ENCODE measurements at places on chromosomes 2 and 18. TPM values are rescaled to one million over a fixed set of nuclear protein-coding genes. Genes with fewer than 3 reads are reported as not detected.
A peak's percentile ranks its signal among the peaks of the same experiment; 100 is the strongest.

Gene ESPNL
- total RNA-seq = 0.17 TPM

Gene ELMOD3
- 7.4 TPM for total RNA-seq

Gene KCNK3
- not detected for total RNA-seq

DNA sequence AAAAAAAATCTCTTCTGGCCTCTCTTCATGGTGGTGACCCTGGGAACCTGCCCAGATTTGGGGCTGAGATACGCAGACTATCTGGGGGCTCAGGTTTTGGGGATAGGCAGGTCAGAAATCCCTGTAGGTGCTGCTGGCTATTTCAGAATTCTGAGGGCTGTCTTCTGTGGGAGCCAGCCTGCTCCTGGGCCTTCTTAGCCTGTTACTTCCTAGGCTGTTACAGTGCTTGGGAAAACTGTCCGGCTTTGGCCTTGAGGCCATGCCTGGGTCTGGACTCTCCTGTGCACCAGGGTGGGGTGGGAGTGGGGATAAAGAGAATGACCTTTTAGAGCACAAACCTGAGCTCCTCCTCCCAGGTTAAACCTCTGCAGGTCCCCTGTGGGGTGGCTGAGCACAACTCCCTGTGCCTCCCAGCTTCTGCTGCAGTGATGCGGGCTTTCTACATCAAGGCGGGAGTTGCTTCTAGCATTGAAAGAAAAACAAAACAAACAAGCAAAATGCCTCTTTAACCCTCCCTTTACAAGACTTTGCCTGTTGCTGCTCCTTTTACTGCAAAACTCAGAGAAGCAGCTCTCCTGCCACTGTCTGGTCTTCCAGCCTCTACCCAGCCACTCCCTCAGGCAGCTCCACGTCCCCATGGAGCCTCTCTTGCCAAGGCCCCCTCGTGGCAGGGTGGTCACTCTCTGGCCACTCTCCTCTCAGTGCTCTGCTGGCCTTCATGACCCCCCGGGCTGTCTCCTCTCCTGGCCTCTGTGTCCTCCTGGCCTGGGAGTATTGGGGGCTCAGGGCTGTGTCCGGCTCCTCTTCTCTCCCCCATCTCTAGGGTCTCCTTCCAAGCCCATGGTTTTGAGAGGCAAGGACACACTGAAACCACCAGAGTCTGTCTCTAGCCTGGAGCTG is 293.0 kb upstream of the HS6ST1 start:
- H3K36me3 ChIP-seq = no peaks in the 10 kb centered on the region
- H3K4me3 ChIP-seq = no peak overlapping the region
- DNase-seq = no peak
- H3K4me1 ChIP-seq = no peaks in the 10 kb centered on the region
- H3K27ac ChIP-seq = no peak overlapping the region

DNA sequence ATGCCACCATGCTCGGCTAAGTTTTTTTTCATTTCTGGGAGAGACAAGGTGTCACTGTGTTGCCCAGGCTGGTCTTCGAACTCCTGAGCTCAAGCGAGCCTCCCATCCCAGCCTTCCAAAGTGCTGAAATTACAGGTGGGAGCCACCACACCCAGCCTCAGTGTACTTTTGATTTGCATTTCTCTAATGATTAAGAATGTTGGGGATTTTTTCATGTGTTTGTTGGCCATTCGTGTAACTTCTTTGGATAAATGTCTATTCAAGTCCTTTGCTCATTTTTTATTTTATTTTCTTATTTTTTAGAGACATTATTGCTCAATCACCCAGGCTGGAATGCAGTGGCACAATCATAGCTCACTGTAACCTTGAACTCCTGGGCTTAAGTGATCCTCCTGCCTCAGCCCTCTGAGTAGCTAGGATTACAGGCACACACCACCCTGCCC is 73.1 kb downstream of the TMEM185B start:
- H3K27ac ChIP-seq = no peak overlapping the region
- no peak for DNase-seq
- no peak overlapping the region for H3K4me3 ChIP-seq
- H3K4me1 ChIP-seq = no peaks in the 10 kb centered on the region
- no peaks in the 10 kb centered on the region for H3K27me3 ChIP-seq

GRCh38 chr2:112614201-112614840 is 29.9 kb downstream of the CHCHD5 start:
- H3K4me1 ChIP-seq = no peaks in the 10 kb centered on the region
- H3K36me3 ChIP-seq = no peaks in the 10 kb centered on the region
- peak overlapping the region; percentile 31 for H3K4me3 ChIP-seq
- no peak overlapping the region for H3K27ac ChIP-seq
- DNase-seq = peak; percentile 78

DNA sequence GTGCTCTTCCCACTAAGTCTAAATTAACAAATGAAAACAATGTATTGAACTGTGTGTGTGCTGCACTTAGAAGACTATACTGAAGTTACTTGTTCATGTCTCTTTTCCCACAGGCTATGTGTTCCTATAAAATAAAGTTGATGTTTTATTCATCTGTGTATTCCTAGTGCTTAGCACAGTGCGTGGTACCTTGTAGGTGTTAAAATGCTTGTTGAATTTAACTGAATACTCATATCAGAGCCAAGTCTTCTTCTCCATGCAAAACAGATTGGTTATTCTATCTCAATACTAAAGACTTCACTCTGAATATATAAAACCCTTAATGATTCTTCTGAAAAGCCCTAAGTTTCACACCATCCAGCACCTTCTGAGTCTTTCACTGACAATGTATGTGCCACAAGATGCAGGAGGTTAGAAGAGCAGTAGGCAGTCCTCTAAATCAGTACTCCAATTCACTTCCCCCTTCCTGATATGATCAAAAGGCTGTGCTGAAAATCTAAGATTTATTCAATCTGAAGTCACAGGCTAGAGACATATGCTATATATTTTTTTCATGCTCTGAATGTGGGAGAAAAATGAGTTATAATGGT is 231.7 kb upstream of the CCDC150 start:
- DNase-seq = no peak
- no peaks in the 10 kb centered on the region for H3K36me3 ChIP-seq
- H3K4me3 ChIP-seq = no peak overlapping the region
- no peaks in the 10 kb centered on the region for H3K27me3 ChIP-seq
